ENCODE measurements at places on chromosomes 5 and 9. TPM values are rescaled to one million over a fixed set of nuclear protein-coding genes. Genes with fewer than 3 reads are reported as not detected.
A peak's percentile ranks its signal among the peaks of the same experiment; 100 is the strongest.

The SCGB3A1 gene
- total RNA-seq: 1,453 TPM

The PLAC8L1 gene
- not detected for total RNA-seq

The PCDHGA4 gene
- 7.0 TPM for total RNA-seq

The UGCG gene
- 39.0 TPM for total RNA-seq

The CDKN2A gene
- 4.8 TPM for total RNA-seq

The URM1 gene
- 67.2 TPM for total RNA-seq

The NAIP gene
- total RNA-seq: 68.8 TPM

The SHB gene
- total RNA-seq: 14.8 TPM

The PRLR gene
- 3.4 TPM for total RNA-seq

The SPINK13 gene
- not detected for total RNA-seq

The EFNA5 gene
- total RNA-seq: 18.4 TPM

The PCDHB14 gene
- 10.6 TPM for total RNA-seq

The LCP2 gene
- 39.1 TPM for total RNA-seq

The RASGRF2 gene
- 12.0 TPM for total RNA-seq

The SCGB3A2 gene
- total RNA-seq: 305 TPM

DNA sequence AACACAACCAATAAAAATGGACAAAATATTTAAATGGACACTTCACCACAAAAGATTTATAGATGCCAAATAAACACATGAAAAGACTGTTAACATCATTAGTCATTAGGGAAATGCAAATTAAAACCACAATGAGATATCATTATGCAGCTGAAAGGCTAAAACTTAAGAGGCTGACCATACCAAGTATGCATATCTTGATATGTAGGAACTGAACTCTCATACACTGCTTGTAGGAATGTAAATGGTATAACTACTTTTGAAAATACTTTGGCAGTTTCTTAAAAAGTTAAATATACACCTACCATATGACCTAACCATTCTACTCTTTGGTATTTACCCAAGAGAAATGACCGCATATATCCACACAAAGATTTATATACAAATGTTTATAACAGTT is 13.6 kb upstream of the ADAMTS12 start:
- no peak for DNase-seq

DNA sequence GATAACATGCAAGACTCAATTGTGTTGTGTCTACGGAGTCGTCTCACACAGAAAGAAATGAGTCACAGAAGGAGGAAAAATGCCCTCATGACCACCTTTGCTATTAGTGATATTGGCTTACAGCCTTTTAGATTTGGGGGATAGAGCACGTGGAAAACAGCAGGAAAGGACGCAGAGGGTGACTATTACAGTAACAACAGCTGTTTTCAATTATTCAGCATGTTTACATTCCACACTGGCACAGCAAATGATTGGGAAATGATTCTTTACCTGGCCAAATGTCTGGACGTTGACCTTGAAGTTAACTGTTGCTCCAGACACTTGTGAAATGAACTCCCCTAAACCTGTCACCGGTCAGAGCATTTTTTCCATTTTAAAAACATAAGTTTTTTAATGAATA is 46.8 kb downstream of the APTX start:
- peak; percentile 21 for DNase-seq

GRCh38 chr5:135894789-135895188 is 852 bp downstream of the IL9 start:
- no peak for DNase-seq

GRCh38 chr9:86667307-86667706 is 280.0 kb downstream of the GAS1 start:
- no peak for DNase-seq

- peak; percentile 57 for DNase-seq
Measured at GRCh38 chr9:13090628-13091027, 188.9 kb downstream of the MPDZ start.

- peak; percentile 67 for DNase-seq
Measured at GRCh38 chr5:19739671-19740070, 248.3 kb downstream of the CDH18 start.

GRCh38 chr9:27485158-27485557 is 38.9 kb upstream of the IFNK start:
- DNase-seq: no peak

- DNase-seq: no peak
Measured at GRCh38 chr5:34538026-34538672, 118.0 kb upstream of the RAI14 start.

DNA sequence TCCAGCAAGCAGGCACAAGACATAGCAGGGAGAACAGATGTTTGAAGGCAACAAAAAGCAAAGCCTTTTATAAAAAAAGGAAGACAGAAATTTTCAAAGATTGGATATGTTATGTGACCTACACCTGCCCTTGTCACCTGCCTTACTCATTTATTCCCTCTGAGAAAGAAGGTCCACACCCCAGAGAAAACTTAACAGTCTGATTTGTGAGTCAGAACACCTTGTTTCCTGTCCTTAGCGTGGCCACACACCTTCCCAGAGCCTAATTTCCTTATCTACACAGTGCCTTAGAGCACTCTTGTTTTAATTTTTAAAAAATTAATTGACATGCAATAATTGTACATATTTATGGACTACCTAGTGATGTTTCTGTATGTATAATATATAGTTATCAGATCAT is 419.0 kb upstream of the DAB2 start:
- DNase-seq: no peak

GRCh38 chr9:12817702-12818101 is 42.9 kb downstream of the LURAP1L start:
- DNase-seq: no peak

DNA sequence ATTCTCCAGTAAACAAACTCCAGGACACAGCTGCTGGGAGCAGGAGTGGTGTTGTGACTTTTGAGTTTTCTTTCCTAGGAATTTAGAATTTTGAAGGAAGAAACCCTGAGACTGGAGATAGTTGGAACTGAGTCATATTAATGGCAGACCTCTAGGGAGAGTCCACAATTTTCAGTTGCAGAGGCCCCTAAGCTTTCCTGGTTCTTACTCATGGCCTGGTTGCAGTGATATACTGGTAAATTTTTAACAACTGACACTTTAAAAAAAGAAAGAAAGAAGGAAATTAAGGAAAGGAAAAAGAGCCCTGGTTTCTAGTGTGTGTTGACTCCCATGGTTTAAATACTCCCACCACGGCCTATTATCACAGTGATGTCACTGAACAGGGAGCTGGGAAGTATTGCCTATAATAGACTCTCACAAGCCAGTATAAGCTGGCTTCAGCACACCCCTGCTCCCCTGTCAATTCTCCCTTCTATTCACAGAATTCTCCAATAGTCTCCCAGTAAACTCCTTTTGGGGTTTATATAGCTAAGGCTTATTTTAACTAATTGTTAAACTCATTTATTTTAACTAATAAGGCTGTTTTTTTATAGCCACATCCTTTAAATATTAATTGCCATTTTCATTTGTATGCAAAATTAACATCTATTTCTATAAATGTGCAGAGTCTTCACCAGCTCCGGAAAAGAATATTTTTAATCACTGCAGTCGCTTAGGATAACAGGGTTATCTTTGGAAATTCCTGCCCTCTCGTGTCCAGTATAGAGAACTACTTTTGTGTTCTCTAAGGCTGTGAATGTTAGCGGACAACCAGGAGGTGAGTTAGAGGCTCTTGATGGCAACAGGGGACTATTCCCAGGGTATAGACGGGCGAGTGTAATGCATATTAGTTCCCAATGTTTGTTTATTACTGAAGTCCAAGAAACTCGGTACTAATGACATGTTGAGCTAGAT is 59.7 kb downstream of the GGTA1 start:
- peak; percentile 35 for DNase-seq

DNA sequence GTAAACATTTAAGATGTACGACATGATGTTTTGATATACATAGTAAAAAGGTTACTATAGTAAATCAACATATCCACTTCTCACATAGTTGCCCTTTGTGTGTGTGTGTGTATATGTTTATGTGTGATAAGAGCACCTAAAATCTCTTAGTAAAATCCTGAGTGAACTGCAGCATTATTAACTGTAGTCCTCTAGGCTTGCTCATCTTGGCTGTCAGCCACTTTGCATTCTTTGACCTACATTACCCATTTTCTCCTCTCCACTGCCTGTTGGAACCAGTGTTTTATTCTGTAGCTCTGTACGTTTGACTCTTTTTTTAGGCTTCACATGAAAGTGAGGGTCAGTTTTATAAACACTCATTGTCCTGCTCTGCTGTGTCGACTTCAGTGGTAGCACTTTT is 24.4 kb downstream of the C5orf22 start:
- no peak for DNase-seq

GRCh38 chr5:142601432-142601831 is 84.5 kb downstream of the FGF1 start:
- DNase-seq: no peak

GRCh38 chr5:119537704-119538103 is 85.4 kb downstream of the HSD17B4 start:
- DNase-seq: no peak

- DNase-seq: no peak
Measured at GRCh38 chr5:1095990-1096363, 15.9 kb downstream of the SLC12A7 start.

- no peak for DNase-seq
Measured at GRCh38 chr9:86601697-86602096, 247.5 kb upstream of the TUT7 start.

- DNase-seq: no peak
Measured at GRCh38 chr5:5298068-5298633, 124.3 kb upstream of the ICE1 start.

GRCh38 chr9:71725590-71726338 is 42.5 kb downstream of the CEMIP2 start:
- no peak for DNase-seq

DNA sequence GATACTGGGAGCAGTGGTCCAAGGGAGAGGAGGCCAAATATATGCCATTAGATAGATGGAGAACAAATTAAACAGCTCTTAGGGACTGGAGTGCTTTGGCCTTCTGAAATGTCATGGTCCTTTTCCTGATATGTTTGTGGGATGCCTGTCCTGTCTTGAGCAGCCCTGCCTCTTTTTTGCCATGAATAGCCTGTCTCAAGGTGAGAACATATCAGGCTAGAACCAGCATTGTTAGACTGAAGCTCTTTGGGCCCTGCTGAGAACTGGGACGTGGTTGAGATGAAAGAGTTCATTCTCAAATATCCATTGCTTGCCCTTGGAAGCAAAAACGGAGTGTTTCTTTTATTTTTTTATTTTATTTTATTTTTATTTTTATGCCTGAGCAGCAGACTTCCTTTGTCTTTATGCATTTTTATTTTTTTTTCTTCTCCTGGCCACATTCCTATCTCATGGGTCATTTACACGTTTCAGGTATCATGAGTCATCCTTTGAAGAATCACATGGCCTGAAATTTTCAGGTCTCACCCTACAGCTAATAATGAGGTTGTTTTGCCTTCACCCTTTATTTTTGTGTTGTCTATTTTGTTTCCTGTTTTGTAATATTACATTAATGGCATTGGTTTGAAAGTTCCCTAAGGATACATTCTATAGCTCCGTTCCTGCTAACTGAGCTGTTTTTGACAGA is 371.4 kb downstream of the PSAT1 start:
- no peak for DNase-seq

DNA sequence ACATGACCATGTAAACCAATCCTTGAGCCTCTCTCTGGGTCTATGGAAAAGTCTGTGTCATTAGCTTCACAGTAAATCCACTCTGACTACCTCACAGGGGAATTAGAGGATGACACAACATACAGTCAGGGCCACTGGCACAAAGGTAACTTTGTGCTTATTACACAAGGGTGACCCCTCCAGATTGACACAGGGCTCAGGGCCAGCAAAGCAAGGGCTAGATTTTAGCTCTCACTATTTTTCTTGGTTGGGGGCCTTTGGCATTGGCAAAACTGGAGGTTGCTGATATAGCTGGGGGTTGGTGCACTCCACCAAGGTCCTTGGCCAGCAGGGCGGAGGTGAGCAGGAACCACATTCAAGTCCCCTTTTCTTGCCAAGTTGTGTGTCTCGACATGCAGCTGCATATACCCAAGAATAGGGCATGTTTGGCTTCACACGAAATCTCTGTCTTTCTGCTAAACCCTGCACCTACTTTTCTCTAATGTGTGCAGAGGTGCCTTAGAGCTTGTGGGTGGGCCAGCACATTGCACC is 15.2 kb upstream of the OSMR start:
- no peak for DNase-seq

DNA sequence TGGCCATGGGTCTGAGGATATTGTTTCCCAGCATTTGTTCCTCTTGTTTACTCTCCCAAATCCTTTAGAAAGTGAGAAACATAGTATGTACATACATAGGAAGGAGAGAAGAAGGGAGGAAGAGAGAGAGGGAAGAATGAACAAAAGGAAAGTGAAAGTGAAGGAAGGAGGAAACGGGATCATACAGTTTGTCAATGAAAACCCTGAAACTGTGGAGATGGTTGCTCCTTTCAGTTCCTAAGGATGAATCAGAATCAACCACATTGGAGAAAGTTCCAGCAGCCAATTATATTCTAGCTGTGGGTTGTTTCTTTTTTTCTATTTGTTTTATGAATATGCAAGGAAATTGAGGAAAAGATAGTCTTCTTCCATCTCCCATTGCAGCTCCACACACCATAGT is 396.5 kb downstream of the MLLT3 start:
- no peak for DNase-seq

DNA sequence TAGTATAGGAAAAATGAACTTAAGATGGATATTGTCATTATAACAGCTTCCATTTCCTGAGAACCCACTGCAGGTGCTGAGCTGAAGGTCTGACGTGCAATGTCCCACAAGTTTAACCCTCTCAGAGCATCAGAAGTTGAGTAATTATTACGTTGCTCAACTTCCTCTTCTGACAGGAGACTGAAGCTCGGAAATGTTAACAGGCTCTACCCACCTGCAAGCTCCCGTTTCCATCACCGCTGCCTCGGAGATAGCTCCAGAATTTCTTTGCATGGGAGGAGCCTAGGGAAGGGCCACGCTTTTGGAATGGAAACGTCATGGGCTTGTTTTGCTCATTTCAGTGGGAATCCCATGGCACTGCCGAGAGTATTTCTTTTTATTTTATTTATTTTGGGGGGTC is 1.0 kb upstream of the NTMT1 start:
- DNase-seq: no peak

DNA sequence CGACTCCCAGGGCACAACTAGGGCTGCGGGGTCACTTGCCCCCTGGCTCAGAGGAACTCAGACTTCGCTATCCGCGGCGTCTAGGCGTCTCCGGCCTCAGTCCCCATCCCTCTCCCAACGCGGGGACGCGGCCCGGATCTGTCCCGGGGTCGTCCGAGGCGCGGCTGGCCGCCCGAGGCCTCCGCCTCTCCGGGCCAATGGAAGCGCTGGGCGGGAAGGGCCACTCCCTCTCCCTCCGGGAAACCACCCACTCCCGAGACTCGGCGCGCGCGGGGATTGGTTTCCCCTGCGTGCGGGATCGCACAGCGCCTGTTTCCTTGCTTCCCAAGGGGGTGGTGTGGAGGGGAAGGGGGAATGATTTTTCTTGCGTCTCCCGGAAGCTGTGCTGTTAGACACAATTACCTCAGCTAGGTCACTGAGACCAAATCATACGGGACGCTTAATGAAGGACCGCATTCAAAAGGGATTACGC is 38.3 kb downstream of the NR2F1 start:
- peak; percentile 93 for DNase-seq

- no peak for DNase-seq
Measured at GRCh38 chr5:108141676-108142075, 240.2 kb downstream of the FBXL17 start.

Measured in lung (tissue), 17 donors.